Naive thymus-derived CD8-positive, alpha-beta T cell (primary cell): ENCODE measurements at places on chromosomes 6 and 20.
A peak's percentile ranks its signal among the peaks of the same experiment; 100 is the strongest.

GRCh38 chr6:39935241-39935640 lies 979 bp upstream of the MOCS1 start:
- no peak for DNase-seq

- peak; percentile 42 for DNase-seq
These were observed 623 bp upstream of the MRPS26 start for GRCh38 chr20:3045042-3045815.

GRCh38 chr6:134020071-134020470 lies 32.4 kb downstream of the SLC2A12 start:
- DNase-seq = no peak

DNA sequence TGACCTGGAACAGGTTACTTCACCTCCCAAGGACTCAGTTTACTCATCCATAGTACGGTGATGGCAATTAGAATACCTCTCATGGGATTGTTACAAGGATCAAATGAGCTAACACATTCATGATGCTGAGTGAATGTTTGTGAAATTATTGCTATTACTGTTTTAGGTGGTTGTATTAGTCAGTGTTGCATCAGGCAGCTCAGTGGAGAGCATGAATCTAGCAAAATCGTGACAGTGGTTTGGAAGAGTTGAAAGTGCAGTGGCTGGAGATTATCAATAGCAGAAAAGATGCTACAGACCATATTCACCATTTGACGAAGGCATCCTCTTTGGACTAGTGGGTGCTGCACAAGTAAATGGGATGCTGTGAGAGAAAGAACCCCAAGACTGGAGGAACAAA lies 50.4 kb upstream of the CTNNBL1 start:
- no peak for DNase-seq

DNA sequence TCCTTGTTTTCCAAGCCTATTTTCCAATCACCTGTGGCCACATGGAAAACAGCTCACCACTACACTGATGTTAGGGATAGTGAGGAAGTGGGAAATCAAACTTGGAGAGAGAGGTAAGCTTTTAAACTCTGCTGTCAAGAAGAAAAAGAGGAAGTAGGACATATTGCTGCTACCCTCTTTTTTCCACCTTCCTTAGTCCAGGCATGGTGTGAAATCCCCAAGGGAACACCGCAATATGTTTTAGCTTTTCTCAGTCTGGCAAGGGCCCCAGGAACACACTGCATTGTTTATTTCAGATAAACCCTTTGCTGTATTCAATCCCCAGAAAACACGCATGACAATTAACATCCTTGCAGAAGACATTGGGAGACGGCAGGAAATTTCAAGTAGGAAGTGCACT lies 61.3 kb downstream of the HS3ST5 start:
- no peak for DNase-seq

DNA sequence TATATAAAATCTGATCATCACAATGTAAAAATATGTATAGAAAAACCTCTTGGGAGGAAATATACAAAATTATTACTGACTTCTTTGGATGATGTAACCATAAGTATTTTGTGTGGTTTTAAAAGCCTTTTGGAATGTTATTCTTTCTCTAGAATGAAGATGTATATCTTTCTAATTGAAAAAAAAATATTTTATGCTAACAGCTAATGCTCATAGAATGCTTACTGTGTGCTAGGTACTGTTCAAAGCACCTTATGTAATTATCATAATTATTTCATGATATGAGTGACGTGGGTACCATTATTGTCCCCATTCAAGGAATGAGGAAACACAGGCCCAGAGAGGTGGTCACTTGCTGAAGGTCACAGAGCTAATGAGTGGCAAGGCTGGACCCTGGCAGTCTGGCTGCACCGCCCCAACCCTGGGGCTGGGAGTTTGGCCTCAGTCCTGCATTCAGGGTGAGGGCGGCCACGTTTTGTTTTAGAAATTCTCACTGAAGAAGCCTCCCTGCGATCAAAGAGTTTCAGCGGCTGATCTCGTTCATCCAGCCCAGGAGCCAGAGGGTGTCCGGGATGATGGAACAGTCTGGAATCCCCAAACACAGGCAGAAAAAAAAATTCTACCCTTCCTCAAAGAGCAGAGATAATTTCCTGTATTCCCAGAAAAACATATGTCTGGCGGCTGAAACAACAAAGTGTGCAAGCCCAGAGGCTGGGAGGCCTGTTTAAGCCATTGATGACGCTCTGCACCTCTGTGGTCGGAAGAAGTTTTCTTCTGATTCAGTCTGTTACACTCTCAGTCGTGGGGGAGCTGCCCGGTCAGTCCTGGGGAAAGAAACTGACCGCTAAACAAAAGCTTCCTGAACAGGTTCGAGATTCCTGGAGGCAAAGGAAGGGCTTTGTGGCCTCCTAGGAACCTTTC lies 37.3 kb downstream of the TFEB start:
- DNase-seq = no peak

GRCh38 chr6:30542915-30543314 lies 13.4 kb downstream of the GNL1 start:
- DNase-seq = no peak

- DNase-seq = no peak
These were observed 34.8 kb upstream of the NCOA3 start for GRCh38 chr20:47466704-47467459.

DNA sequence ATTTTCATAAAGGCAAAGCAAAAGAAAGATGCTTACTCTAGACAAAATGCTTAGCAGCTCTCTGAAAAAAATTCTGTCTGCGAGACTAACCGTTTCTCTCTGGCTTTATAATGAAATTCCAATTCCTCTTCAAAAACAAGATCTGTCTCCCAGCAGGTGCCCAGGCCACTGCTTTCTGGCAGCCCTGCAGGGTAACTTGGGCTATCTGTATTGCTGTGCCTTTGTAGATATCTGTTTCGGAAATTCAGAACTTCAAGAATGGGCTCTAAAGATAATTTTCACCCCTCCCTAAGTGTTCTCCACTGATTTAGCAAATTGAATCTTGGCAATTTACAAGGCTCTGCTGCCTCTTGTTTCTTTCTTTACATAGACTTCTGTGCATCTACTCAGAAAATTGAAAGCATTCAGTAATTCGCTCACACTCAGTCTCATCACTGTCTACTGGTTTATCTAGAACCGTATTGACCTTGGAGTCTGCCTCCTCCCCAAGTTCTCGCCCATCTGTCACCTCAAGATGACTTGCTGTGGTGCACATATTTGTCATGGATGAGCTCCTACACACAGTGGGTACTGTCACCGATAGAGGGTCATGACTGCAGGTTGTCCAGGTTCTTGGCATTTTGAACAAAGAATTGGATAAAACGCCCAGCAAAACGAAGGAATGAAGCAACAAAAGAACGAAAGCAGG lies 26.4 kb upstream of the FABP7 start:
- no peak for DNase-seq
